CD4-positive, alpha-beta T cell treated with Interleukin-12 subunit alpha and Interleukin-12 subunit beta, for 1 hour (primary cell): ENCODE measurements at places on chromosomes 2 and 18.

DNA sequence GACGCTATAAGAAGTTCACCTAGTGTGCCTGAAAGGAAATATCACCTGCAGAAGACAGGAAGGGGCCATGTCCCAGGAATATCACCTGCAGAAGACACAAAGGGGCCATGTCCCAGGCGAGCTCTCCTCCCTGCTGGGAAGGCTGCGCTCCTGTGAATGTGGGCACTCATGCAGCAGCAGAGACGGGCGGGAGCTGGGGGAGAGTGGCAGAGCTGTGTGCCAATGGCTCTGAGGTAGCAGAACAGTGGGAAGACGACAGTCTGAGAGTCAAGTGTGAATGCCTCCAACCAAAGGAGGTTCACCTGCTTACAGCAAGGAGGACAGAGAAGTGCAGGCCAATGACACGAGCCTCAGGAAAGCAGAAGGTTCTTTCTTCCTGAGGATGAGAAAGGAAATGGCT, 117.9 kb upstream of the SALL3 start:
- no peak for DNase-seq

- no peak for DNase-seq
Measured at GRCh38 chr2:190533175-190533967, 1.2 kb downstream of the NEMP2 start.

DNA sequence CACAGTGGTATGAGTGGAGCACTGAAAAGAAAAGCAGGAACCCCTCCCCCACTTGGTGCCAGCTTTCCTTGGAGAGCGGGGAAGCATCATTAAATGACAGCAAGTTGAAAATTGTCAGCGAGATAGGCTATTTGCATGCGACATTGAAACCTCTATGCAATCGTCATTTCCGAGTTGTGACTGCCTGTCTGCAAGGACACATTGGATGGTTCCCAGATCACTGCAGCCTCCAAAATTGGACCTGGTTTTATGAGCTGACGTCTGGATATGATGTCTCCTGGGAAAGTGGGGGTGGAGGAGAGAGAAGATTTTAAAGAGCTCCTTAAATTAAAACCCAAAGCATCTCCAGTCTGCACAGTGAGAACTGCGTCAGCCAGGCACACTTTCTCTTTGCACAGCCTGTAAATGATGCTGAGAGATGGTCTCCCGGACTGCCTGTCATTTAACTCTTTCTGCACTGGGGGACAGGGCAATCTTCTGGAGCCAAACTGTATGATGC, 57.8 kb upstream of the KIF5C start:
- DNase-seq = no peak

- no peak for DNase-seq
Measured at GRCh38 chr2:65309699-65310098, 82.1 kb downstream of the ACTR2 start.

DNA sequence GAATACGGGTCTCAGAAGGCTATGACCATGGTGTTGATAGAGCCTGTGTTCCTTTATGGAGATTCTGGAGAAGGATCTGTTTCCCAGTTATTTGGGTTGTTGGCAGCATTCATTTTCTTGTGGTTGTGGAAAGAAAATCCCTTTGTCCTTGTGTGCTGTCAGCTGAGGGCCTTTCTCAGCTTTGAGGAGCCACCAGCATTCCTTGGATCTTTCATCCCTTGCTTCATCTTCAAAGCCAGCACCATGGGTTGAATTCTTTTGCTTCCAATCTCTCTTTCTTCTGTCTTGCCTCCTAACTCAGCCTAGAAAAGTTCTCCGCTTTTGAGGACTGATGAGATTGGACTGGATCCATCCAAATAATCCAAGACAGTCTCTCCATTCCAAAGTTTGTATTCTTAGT, 103.2 kb upstream of the MMADHC start:
- no peak for DNase-seq

GRCh38 chr2:235492850-235493344, 946 bp upstream of the AGAP1 start:
- DNase-seq = no peak

GRCh38 chr2:233994151-233994550, 56.4 kb upstream of the SPP2 start:
- DNase-seq = no peak

- no peak for DNase-seq
Measured at GRCh38 chr2:130261099-130261498, 62.9 kb upstream of the TUBA3E start.

DNA sequence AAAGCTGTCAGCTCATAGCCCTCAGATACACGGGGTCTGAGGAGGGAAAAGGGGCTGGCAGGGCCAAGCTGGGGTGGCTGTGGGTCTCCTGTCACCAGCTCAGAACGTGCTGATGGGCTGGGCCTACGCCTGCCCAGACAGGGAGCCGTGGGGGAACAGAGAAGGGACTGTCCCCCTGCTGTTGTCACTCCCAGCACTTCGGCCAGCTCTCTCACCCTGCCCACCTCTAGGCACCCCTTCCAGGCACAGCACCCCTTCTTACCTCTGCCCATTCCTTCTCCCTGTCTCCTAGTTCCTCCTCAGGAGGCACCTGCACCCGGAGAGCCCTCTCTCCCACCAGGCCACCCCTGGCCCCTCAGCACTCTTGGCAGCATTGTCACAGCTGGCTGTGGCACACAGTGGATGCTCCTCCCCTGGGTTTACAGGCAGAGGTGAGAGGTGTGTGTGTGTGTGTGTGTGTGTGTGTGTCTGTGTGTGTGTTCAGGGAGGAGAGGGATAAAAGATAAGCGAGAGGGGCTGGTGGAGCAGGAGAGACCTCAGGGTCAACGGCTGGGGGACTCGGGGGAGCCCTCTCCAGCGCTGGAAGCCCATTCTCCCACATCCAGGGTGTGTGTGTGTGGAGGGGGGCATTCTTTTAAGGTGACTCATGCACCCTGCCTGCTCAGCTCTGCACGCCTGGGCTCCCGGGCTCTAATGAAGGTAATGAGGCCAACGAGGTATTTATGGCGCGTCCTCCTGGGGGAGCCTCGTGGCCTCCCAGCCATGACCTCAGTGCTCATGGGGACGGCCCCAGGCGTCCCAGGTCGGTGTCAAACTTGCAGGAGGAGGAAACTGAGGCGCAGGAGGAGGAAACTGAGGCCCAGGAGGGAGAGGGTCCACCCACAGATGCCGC, 66.1 kb upstream of the SMAD7 start:
- DNase-seq = no peak

DNA sequence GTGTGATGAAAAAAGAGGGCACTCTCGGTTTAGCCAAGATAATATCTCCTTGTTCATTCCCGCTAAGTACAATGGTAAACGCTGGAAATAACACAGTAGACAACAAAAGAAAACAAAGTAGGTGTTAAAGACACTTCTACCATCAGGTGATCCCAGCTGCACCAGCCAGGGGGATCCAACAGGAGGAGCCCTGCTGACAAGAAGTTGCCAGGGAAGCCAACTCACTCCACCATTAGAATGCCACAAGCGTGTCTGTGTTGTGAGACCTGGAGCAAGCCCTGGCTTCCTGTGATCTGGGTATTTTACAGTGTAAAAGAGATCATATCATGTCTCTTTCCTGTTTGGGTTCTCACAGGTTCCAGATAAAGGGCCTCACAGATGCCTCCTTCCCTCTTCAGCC, 117.0 kb downstream of the GRB14 start:
- no peak for DNase-seq
